Endothelial cell of umbilical vein (primary cell): ENCODE measurements at places on chromosomes 12 and 14. TPM values are rescaled to one million over a fixed set of nuclear protein-coding genes. Genes with fewer than 3 reads are reported as not detected.

LARP4 gene
- total RNA-seq, result 59.4 and 69.6 TPM in 2 replicates

IRAK3 gene
- total RNA-seq, result 7.4 and 8.5 TPM in 2 replicates

MYH7 gene
- total RNA-seq, result not detected in 2 replicates

GON7 gene
- 11.1 and 11.5 TPM in 2 replicates for total RNA-seq

FGF6 gene
- not detected in 2 replicates for total RNA-seq

SYNE3 gene
- 18.8 and 19.1 TPM in 2 replicates for total RNA-seq

DNA sequence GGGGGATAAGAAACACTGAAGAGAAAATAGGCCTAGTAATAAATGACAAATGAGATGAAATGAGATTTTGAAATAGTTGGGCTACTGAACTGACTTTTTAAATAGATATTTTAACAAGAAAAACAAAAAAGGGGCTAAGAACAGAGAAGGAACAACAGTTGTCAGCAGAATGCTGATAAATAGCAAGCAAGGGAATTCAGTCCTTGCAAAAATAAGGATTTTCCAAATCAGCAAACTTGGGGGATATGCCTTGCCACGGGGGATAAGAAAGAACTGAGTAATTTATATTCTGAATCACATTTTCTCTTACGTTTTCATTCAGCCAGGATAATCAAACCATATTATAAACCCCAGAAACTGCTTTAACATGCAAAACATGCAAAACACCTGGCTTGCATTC, 12.9 kb upstream of the CCDC196 start:
- DNase-seq, result no peak

DNA sequence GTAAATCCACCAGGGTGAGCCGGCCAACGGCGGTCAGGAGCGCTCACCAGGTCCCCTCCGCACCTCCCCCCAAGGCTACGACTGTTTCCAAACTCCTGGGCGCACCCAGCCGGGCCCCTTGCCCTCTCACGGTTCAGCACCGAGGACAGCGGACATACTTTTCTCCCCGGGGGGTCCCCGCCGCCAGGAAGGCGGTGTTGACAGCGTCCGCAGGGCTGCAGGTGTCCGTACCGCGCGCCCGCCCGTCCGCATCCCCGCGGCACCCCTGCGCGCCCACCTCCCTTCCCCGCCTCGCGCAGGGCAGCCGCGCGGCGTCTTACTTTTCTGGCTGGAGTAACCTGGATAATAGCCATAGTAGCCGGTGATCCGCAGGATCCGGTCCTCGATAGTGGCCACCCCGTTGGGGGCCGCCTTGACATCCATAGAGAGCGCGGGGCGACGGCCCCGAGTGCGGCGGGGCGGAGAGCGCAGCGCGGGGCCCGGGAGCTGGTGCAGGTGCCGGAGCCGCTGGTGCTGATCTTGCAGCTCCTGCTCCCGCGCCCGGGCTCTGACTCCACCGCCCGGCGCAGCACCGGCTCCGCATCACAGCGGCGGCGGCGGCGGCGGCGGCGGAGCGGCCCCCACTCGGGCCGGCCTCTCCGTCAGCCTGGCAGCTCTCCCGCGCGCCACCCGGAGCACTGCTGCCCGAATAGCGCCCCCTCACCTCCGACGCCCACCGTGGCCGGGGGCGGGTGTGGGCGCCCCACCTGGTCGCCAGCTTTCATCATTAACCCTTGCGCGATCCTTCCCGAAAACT, at the start of gene SLC35F4:
SLC35F4 (minus strand) TSS at position 690 of the 796 bp plus-strand sequence.
- no peak for DNase-seq

GRCh38 chr12:123910057-123910456, 62.6 kb downstream of the CCDC92 start:
- DNase-seq, result no peak

DNA sequence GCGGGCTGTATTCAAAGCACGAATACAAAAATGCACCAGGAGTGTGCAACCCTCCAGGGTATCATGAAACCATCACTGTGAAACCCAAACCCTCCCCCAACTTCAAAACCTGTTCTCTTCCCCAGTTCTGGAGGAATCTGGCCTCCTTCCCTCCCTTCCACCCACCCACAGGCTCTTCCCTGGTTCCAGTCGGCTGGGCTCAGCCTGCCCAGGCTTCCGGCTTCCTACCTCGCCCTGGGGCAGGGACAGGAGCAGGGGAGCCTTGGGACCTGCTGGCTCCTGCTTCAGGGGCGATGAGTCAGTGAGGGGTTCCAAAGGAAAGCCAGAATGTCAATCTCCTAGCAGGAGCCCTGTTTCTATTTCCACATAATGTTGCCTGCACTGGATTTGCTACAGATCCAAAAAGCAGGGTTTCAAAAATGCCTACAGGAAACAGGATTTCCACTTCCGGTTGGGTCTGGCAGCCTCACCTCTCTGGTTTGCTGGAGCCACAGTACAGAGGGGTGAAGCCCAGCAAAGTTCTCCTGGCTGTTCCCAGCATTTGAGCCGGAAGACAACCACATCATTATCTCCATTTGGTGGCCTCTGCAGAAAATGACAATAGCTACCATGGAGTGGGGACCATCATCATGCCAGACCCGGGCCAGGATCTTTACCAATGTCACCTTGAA, 278.3 kb downstream of the DPF3 start:
- DNase-seq, result peak; percentile 20

DNA sequence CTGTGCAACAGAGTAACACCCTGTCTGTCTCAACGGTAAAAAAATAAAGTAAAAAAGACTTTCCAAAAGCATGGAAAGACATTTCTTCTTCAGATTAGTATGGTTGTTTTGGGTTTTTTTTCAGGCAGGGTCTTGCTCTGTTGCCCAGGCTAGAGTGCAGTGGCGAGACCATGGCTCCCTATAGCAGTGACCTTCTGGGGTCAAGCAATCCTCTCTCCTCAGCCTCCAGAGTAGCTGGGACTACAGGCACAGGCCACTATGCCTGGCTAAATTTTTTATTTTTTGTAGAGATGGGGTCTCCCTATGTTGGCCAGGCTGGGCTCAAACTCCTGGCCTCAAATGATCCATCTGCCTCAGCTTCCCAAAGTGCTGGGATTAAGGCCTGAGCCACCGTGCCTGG, 72.8 kb downstream of the KDM2B start:
- DNase-seq, result no peak

GRCh38 chr14:100536721-100537445, 50.3 kb downstream of the BEGAIN start:
- no peak for DNase-seq

DNA sequence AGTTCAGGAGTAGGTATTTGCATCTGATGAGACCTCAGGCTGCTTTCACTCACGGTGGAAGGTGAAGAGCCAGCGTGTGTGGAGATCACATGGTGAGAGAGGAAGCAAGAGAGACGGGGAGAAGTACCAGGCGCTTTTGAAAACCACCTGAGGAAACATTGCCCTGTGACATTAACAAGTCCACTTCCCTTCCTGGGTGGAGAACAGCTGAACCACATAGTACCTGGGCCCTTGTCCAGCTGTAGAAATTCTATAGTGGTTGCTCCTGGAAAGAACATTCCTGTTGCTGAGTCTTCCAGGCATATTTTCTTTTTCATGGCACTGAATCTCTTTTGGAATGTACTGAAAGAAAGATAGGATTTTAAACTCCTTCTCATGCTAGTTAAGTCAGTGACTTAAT, 87.3 kb upstream of the RIN3 start:
- no peak for DNase-seq

DNA sequence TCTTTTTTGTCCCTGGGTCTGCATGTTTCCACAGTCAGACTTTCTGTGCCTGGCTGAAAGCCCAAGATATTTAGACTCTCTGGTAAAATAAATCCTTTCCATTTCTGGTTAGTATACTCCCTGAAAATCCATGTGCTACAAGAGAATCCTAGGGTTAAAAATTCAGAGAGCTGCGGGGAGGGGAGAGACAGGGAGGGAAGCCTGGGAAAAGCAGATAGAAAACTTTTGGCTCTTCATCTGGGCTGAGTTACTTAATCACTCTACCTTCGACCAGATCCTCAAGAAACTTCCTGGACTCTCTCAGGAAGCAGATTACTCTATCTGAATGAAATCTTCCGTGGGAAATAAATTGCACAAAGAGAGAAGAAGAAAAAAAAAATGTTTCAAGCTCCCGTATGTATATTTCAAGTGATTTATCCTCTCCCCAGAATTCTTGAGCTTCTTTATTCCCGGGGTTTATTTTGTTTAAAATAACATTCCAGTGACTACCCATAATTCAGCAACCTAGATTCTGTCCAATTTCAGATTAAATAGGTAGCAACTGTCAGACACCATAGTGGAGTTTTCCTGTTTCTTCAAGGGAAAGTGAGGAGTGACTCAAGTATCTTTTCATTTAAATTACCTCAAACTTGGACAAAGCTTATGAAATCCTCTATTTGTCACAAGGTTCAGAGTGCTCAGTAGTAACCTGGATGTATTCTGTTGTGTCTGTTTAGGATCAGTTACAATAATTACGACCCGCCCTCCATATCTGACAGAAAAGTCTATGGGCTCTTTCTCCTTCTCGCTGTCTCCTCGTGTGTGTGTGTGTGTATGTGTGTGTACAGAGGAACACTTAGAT, 163.7 kb downstream of the MYRFL start:
- peak; percentile 70 for DNase-seq
